ENCODE measurements at places on chromosomes 13 and 19.

DNA sequence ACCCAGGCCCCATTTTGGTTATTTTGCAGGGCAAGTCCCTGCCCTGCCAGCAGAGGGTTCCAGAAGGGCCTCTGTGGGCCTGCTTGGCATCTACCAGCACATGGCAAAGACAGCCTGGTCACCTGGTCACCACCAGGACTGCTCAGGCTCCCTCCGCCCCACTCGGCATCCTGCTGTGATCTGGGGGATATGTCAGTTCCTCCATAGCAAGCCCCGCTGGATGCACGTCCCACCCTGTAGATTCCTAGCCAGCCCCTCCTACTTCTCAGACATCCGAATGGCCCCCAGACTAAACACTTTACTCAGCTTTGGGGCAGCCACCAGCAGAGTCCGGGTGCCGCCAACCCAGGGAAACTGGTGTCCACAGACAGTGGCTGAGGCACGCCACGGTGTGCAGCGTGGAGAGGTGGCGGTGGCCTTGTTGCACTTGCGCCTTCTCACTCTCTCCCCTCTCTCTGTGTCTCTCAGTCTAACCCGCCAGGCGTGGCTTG, 31.8 kb upstream of the USE1 start:
- no peak for DNase-seq

DNA sequence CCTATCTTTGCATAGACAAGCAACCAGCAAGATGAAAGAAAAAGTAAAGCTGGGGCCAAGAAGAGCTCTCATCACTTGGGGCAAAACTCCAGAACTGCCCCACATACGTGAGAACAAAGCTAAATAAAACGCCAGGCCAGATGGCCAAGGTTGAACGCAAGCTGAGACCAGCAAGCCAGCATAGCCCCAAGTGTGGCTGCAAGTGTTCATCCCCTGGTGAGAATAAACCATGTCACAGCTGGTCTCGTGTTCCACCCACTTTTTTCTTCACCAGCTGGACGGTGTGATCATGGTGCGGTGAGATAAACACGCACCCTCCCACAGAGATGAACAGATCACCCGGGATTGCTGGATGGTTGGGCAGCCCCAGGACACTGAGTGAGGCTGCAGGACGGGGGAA, 109.6 kb upstream of the CACNA1A start:
- DNase-seq, result no peak

GRCh38 chr13:76717092-76717491, 169.1 kb downstream of the KCTD12 start:
- no peak for DNase-seq

DNA sequence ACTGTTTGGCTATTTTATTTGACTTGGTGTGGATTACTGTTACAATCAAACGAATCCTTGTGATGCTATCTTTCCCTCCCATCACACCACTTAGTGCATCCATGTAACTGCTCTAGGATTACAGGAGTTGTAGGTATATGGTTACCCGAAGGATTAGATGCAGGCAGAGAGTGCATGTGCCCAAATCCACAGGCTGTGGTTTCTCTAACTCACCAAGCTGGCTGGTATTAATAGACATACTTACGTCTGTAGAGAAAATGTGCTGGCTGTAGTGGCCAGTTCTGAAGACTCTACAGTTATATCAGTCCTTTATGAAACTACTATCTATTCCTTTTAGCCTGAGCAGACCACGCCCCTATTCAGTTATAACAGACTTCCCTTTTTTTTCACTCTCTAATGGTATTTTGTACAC, 1.1 kb upstream of the HMGB1 start:
- DNase-seq, result no peak

- DNase-seq, result no peak
Observed at GRCh38 chr13:53783471-53783870, 754.9 kb downstream of the OLFM4 start.

DNA sequence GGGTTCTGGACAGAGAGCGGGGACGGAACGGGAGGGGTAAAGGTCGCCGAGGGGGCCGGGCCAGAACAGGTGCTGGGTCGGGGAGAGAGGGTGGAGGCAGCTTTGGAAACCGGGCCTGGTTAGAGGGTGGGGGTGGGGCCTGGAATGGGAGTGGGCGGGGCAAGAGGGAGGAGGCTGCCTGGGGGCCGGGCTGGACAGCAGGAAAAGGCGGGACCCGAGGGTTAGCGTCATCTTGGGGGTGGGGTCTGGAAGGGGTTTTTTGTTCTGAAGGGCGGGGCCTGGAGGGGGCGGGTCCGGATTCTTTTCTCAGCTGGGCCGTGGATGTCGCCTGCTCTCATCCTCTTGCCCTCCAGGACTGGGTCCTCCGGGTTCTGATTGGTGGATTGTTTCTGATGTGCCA, 4.3 kb upstream of the ZNF813 start:
- DNase-seq, result no peak

DNA sequence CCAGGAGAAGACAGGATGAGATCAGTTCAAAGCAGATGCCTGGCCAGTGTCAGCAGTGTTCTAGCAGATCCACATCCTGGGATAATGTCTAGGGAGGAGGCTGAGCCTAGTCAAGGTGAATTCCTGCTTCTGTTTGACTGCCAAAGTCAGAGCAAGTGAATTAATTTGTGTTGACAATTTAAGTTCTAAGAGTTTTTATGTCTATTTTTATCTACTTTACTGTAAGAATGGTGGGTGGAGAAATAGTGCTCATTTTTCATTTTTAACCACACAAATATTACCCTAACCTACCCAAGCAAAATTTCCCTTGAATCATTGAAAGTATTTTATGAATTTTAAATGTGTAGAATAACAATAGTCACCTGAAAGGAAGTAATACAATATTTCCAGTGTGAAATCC, 207.6 kb upstream of the SLC10A2 start:
- no peak for DNase-seq

- no peak for DNase-seq
Observed at GRCh38 chr13:76816394-76816793, 69.8 kb downstream of the KCTD12 start.

DNA sequence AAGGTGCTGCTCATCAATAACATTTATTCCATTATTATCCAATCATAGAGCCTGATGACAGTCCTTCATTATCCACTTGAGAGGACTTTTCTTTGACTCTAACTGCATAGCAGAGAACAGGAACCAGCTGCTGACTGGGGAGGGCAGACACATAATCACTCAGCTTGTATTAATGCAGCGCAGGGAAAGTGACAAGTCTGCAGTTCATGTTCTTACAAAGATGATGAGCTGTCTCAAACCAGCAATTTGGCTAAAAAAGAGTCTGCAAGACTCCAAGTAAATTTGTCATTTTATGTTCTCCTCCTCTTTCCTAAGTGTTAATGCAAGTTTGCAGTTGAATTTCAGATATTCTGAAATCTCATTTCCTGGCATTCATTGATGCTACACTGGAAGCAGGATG, 40.0 kb upstream of the CBY2 start:
- DNase-seq, result no peak

DNA sequence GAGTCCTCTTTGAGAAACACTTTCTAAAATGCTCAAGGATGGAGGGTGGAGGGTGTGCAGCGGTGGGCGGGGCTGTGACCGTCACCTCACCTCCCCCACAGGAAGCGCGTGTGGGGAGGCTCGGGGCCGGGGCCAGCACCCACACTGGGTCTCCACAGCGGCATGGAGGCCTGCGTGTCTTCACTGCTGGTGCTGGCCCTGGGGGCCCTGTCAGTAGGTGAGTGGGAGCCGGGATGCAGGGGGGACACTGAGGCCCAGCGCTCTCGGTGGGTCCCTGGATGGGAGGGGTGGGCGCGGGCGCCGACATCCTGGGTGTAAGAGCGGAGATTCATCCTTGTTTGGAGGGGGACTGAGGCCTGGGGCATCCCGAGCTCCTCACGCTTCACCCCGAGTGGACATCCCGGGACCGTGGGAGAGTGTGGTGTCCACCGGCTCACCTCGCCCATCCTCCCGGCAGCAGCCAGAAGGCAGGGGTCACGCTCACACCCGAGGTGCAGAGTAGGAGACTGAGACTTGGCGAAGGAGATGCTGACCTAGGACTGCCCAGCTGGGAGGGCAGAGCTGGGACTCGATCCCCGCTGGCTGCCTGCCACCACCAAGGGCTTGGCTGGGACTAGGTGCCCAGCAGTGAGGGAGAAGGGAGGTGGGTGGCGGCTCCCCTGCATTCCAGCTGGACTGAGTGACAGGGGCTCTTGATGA, at the start of gene GZMM:
TSS of gene GZMM (plus strand) at position 144 of the 699 bp plus-strand sequence. CDS start at position 163, 19 bp downstream.
- DNase-seq, result no peak

DNA sequence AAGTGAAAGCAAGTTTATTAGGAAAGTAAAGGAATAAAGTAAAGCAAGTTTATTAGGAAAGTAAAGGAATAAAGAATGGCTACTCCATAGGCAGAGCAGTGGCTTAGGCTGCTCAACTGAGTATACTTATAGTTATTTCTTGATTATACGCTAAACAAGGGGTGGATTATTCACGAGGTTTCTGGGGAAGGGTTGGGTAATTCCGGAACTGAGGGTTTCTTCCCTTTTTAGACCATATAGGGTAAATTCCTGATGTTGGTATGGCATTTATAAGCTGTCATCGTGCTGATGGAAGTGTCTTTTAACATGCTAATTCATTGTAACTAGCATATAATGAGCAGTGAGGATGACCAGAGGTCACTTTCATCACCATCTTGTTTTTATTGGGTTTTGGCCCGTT, 194.3 kb downstream of the DLEU7 start:
- no peak for DNase-seq

GRCh38 chr19:27744926-27745768, 1467.8 kb downstream of the UQCRFS1 start:
- DNase-seq, result no peak

DNA sequence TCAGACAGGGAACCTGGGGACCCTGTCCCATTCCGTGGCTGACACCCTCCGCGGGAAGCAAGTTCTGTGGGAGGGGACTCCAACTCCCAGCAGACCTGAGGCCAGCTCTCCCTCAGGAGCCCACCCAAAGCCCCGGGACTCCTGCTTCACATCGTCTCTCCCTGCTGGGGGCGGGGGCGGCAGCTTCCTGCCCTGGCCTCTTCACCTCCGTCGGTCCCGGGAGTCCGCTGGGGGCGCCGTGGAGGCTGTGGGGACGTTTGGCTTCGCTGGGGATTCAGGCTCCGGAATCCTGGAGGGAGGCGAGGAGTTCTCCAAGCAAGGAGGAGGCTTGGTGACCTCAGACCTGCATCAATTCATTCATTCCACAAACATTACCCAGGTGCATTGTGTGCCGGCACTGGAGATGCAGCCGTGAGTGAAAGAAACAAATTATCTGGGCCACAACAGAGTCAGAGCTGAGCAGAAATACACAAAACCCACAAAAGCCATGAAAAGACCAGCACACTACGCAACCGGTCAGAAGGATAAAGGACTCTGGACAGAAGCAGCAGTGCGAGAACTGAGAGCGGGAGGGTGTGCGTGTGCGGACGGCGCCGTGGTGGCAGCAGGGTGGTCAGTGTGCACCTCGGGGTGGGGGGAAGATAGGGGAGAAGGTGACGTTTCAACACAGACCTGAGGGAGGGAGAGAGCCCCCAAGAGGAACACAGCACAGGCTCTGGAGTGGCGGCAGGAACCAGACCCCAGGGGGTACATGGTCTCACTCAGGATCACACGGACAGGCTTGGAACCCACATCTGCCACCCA, 19.0 kb downstream of the EPS8L1 start:
- no peak for DNase-seq

DNA sequence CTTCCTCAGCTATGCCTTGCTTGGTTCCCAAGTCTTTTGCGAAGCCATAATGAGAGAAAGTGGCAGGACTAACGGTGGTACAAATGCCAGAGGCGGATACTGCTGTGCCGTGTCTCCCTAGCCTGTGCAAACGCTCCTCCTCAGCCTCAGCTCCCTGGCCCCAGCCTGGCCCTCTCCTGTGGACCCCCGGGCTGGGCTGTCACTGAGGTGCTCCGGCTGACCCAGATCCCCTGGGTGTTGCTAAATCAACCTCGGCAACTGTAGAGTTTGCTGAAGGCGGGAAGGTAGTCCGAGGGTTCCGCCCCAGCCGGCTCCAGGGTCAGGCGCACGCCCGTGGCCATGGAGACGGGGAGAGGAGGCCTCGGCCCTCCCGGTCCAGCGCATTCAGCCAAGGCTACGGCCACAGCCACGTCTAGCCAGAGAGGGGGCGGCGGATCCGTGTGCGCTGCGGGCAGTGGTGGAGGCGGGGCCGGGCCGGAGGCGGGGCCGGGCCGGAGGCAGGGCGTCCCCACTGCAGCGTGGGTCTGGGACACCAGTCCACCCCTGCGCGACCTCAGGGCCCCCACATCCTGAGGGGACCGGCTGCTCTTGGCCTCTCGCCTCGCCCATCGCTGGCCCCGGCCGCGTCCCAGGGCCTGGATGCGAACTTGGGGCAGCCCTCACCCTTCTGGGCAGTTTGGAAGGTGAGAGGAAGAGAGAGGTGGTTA, 16.4 kb upstream of the ZNF492 start:
- DNase-seq, result no peak

- DNase-seq, result no peak
Observed at GRCh38 chr19:7540761-7541474, 5.4 kb downstream of the PNPLA6 start.

- peak; percentile 39 for DNase-seq
Observed at GRCh38 chr13:65595916-65596315, 1634.2 kb downstream of the PCDH9 start.

DNA sequence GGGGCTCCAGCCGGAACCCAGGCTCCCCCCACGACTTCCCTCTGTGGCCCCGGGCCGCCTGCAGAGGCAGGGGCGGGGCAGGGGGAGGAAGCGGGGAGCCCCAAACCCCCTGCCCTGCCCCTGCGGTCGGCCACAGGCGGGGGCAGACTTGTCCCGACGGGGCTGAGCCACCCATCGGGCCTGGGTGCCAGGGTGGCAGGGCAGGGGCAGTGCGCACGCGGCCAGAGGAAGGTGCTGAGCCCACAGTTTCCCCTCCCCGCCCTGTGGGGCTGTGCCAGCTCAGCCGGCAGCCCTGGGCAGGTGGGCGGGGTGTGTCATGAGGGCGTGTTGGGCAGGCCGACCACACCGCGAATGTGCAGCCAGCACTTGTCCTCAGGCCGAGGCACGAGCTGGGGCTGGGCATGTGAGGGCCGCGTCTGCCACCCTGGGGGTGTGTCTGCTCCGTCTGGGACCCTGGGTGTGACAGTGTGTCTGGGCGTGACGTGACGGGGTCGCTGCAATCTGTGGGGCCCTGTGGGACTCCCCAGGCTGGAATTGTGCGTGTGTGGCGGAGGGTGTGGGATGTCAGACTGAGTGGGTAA, 17.7 kb downstream of the CCDC97 start:
- DNase-seq, result no peak

All from fibroblast of skin of left quadriceps (primary cell).